ENCODE measurements at places on chromosomes 3 and 15. TPM values are rescaled to one million over a fixed set of nuclear protein-coding genes. Genes with fewer than 3 reads are reported as not detected.

- no peaks in the 10 kb centered on the region for H3K27me3 ChIP-seq
- no peak overlapping the region for H3K27ac ChIP-seq
- H3K4me3 ChIP-seq, result no peak overlapping the region
- H3K36me3 ChIP-seq, result no peaks in the 10 kb centered on the region
- no peak for DNase-seq
Measured at GRCh38 chr3:126533506-126533905, 9.6 kb downstream of the CHST13 start.

DNA sequence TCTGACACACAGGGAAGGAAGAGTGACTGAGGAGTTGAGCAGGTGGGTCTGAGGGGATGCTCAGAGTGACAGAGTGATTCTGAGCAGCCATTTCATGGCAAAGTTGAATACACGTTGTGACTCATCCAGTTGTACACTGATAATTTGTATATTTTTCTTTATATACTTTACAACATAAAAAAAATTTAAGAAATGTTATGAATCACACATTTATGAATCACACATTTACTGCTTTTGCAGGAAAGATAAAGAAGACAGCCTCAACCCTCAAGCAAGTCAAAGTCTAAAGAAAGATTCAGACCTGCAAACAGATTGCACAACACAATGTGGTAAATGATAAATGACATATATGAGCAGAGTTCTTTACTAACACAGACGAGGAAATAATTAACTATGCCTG is 21.0 kb upstream of the CHMP2B start:
- no peaks in the 10 kb centered on the region for H3K27me3 ChIP-seq
- H3K4me1 ChIP-seq, result no peaks in the 10 kb centered on the region
- no peaks in the 10 kb centered on the region for H3K36me3 ChIP-seq
- no peak overlapping the region for H3K4me3 ChIP-seq
- no peak overlapping the region for H3K27ac ChIP-seq
- no peak for DNase-seq

DNA sequence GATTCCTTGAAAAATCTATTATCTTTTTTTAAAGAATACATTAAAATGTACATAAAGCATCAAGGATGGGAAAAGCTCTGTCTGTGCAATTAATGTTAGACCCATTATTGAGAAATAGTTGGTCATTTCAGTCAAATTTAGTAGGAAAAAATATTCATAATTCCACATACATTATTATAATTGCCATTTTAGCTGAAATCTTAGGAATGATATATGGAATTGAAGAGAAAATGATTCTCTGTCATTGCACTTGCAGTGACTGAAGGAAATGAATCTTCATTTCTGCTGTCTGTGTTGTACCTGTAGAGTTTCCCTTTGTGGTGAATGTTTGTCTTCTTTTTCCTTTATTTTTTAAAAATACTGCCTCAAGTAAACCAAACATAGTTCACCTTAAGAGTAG is 473.9 kb downstream of the C3orf38 start:
- no peaks in the 10 kb centered on the region for H3K27me3 ChIP-seq
- H3K27ac ChIP-seq, result no peak overlapping the region
- no peaks in the 10 kb centered on the region for H3K36me3 ChIP-seq
- H3K4me3 ChIP-seq, result no peak overlapping the region
- H3K4me1 ChIP-seq, result no peaks in the 10 kb centered on the region
- DNase-seq, result no peak

C3orf20 gene
- total RNA-seq, result 0.49 TPM

- peaks cover 24% of the 10 kb centered on the region for H3K4me1 ChIP-seq
- H3K27ac ChIP-seq, result no peak overlapping the region
- H3K27me3 ChIP-seq, result no peaks in the 10 kb centered on the region
- H3K4me3 ChIP-seq, result no peak overlapping the region
- DNase-seq, result no peak
Measured at GRCh38 chr3:10253731-10254130, 5.5 kb downstream of the TATDN2 start.

DNA sequence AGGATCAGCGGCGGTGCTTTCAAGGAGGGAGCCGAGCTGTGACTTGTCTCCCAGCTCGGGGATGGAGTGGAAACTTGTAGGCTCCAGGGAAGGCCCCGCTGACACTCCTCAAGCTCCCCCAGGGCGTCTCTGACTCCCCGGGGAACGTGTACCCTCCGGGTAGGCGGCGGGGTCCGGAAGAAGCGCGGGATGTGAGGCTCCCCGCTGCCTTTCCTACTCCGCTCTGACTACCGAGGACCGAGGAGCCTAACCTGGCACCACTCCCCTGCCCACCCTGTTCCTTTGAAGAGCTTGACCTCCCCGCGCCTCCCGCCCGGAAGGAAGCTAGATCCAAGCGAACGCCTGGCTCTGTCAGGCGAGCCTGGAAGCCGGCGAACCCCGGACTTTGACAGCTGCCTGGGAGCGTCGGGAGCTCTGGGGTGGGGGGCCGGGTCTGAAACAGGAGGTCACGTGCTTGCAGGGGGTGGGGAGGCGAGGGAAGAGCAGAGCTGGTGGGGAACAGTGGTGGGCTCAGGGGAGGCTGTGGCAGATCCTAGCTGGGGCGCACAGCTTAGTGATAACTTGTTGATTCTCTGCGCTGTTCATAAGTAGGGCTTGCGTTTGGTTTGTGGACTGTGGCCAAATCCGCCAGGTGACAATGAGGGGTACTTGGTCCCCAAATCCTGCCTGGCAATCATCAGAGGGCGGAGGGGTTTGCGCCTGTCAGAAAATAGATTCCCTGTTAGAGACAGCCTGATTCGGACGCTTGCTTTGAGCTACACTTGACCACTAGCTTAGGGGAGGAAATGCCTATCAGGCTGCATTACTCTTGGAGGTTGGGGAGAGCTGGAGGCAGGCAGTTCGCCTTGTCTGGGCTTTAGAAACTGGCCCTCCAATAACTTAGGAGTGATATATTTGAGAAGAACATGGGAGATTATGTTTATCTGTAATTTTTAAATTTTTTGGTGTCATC is 1.2 kb downstream of the CLSTN2 start:
- H3K36me3 ChIP-seq, result no peaks in the 10 kb centered on the region
- peak overlapping the region; percentile 53 for H3K4me3 ChIP-seq
- peak overlapping the region; percentile 44 for H3K27ac ChIP-seq
- DNase-seq, result peak; percentile 88
